ENCODE measurements at places on chromosomes 2 and 18.
A peak's percentile ranks its signal among the peaks of the same experiment; 100 is the strongest.

DNA sequence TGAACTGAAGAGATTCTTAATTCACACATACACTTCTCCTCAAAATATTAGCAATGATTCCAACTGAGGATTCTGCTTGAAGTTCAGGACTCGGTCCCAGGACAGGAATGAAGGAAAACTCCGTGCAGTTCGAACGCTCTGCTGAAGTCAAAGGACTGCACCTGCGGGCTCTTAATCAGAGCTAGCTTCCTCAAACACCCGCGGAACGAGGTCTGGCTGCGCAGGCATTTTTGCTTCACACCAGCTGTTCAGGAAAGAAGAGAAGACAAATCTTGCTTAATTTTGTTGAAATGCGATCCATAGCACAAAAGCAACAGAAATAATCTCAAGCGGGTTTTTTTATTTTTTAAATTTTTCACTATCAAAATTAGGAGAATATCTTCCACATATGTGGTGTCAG is 175.6 kb downstream of the LAMA1 start:
- DNase-seq, result no peak

- DNase-seq, result no peak
Observed at GRCh38 chr2:215479536-215480240, 43.8 kb upstream of the FN1 start.

DNA sequence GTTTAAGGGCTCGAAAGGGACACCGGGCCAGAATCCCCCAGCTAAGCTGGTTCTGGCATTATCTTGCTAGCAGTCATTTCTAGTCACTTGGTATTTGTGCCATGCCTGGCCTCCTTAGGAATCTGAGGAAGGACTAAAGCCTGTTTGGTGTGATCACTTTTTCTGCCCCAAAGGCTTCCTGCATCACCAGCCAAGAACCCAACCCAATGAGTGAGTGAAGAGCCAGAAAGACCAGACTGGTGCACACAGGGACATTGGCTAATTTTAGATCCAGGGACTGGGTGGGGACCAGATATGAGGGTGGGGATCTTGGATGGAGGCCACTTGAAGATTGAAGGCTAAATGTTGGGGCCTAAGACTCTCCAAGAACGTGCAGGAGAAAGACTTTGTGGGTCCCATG is 411.9 kb upstream of the TNP1 start:
- no peak for DNase-seq

GRCh38 chr2:43484323-43484930 is 111.4 kb downstream of the THADA start:
- peak; percentile 20 for DNase-seq

DNA sequence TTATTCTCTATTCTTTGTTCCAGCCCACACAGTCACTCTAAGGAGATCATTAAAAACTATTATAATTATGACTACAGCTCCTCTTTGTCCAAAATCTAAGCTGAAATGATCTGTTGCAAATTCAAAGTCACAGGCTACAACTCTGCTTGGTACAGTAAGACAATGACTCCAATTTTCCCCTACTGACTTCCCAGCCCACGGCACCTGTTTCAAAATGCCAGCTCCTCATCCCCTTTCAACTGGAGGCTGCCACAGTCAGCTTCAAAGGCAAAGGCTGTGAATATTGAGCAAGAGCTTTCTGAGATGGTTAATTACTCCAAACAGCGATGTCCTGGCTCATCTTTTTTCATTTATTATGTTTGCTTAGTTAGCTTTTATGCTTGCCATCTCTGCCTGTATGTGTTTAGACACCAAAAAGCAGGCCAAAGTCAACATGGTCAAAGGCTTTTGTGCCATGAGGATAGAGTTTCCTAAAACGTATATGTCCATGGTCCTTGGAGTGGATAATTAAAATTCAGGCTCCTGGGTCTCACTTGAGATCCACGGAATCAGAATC is 141.1 kb downstream of the DOCK10 start:
- DNase-seq, result no peak

- DNase-seq, result no peak
Observed at GRCh38 chr2:191970867-191971266, 124.0 kb upstream of the CAVIN2 start.

DNA sequence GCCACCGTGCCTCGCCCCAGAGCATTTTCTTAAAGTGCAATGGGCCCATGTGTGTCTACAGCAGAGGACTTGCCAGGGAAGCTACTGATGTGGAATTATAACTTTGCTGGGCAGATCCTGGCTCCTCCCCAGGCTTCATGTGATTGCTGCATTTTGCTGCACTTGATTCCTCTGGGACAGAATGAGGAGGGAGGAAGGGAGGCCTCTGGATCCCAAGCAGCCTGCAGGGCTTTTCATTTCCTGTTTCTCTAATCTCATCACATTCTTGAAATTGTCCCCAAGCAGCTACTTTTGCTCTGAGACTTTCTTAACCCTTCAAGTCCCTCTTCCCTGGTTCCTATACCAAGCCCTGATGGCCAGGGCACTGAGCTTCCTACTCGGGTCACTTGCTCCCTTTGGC is 134.4 kb upstream of the SEC11C start:
- no peak for DNase-seq

- DNase-seq, result no peak
Observed at GRCh38 chr18:3703732-3704176, 253.8 kb downstream of the TGIF1 start.

- no peak for DNase-seq
Observed at GRCh38 chr18:57188851-57189557, 42.1 kb downstream of the BOD1L2 start.

DNA sequence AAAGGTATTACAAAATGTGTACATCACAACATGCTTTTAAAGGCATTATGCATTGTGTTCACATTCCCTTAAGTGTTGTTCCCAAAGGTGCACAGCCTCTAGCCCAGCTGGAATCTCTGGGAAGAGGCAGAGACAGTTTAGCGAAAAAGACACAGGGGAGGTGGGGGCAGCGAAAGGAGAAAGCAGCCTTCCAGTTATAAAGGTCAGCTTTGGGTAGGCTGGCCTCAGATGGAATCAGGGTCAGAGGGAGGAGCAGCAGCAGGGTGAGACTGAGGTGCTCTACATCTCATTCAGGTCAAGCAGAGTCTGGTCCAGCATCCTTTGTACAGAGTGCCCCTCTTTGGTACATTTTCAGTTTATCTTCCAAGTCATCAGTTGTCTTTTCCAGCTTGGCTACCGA is 68.6 kb downstream of the ASXL2 start:
- no peak for DNase-seq

GRCh38 chr2:241655516-241656189 is 18.2 kb downstream of the ATG4B start:
- no peak for DNase-seq

Data from NCI-H524 treated with DMSO at 0.1 percent for 48 hours (cell line).